ENCODE measurements at places on chromosomes 5 and 9.
A peak's percentile ranks its signal among the peaks of the same experiment; 100 is the strongest.

DNA sequence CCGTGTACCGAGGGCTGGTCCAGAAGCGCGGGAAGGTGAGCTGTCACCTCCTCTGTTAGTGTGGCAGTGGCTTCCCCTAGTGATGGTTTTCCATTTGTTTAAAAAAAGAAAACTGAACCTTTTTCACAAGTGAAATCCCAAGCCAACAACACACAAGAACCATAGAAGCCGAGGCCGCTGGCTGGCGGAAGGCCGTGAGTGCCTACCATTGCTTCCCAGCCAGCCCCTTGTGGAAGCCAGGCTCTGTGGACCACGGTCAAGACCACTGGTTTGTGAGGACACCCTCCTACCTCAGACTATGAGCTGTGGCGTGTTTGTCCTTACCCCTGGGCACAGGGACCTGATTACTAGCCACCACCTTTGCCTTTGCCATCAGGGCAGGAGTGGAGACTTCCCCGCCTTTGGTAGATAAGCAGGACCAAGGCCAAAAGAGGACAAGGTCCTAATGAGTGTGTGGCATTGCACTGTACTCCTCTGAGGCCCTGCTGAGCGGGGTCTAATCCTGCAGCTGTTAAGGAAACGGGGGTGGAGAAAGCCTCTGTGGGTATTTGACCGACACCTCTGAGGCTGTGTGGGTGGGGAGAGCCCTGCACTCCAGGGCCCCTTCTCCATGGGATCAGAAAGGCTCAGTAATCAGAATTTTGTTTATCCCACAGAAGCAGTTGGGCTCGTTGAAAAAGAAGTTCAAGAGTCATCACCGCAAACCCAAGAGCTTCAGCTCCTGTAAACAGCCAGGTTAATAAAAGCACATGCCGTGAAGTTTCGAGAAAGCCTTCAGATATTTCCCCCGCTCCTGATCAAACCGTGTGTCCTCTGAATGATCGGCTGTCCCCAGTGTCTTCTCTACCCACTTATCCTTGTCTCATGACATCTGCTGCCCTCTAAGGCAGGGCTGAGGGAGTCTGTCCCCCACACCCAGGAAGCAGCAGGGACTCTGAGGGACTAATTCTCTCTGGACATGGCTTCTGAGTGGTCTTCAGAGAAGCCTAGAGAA lies 4.3 kb downstream of the SURF2 start:
- no peak for DNase-seq

- no peak for DNase-seq
Measured at GRCh38 chr9:102974530-102974929, 20.6 kb upstream of the CYLC2 start.

- no peak for DNase-seq
Measured at GRCh38 chr9:35743452-35743851, 5.6 kb downstream of the GBA2 start.

- DNase-seq, result no peak
Measured at GRCh38 chr5:132708645-132709044, 28.7 kb downstream of the KIF3A start.

- DNase-seq, result no peak
Measured at GRCh38 chr9:3662671-3663070, 136.9 kb upstream of the RFX3 start.

DNA sequence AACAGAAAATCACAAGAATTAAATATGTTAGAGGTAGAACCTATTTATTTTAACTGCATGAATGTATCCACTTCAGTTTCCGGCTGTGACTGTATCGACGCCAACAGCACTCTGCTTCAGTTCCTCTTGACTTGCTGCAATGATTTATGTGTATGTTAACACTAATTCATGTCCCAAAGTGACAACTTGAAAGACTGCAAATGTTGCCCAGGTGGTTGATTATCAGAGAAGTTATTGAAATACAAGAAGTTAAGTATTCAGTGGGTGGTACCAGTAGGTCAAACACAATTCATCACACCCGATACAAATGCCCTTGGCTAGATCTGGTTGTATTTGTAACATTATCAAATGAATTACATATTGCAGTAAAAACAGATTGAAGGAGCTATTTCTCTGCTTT lies 622.7 kb upstream of the CDH18 start:
- DNase-seq, result no peak

DNA sequence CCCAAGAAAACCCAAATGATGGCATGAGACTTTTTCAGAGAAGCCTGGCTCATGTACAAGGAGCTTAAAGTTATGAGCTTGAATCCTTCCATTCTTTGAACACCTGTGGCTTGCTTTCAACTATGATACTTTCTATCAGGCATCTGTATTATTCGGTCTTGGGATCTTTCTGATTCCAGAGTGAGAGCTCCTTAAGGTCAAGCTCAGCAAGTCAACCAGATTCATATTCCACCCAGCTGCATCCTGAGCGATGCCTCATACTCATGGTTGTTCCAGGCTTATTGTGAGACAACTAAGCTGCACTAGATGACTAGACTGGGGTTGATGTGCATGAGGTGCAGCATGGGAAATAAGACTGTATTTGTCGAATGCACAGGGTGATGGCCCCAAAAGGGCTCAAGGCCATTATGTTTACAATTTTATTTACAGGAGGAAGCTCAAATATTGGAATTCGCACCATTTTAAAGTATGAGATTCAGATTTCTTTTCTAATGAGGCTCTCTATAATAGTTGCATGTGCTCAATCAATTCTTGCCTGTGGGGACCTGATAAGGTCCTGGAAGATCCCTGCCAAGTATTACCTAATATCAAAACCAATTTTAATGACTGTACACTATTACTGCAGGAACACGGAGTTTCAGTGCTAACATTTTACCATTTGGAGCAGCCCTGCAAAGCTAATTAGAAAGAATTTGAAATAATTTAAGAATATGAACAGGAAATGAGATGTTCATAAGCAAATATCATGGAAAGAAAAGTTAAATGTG lies 453.8 kb downstream of the SEMA5A start:
- DNase-seq, result no peak

- DNase-seq, result no peak
Measured at GRCh38 chr9:110356639-110357395, 19.2 kb upstream of the TXNDC8 start.

- DNase-seq, result no peak
Measured at GRCh38 chr5:95217881-95218280, 67.0 kb downstream of the MCTP1 start.

DNA sequence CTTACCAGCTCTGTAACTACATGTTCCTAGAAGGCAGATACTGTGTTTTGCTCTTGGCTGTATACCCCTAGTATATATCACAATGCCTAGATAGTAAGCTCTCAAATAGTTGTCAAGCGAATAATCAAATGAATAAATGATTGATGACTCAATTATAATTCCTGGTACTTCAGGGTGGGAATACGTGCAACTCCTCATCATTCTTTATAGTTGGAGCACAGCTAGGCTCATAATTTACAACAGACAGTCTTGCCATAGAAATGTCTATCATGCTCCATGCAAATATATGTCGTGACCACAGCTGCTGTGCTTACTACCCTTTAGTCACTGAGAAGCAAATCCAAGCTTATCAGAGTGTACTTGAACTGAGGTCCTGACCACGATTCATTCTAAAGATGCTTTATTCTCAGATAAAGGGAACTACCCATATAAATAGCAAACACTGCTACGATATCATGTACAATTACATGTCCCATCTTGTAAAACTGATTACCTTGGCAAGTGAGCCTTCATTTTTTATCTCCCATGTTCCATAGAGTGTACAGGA lies 52.1 kb downstream of the STRBP start:
- no peak for DNase-seq

DNA sequence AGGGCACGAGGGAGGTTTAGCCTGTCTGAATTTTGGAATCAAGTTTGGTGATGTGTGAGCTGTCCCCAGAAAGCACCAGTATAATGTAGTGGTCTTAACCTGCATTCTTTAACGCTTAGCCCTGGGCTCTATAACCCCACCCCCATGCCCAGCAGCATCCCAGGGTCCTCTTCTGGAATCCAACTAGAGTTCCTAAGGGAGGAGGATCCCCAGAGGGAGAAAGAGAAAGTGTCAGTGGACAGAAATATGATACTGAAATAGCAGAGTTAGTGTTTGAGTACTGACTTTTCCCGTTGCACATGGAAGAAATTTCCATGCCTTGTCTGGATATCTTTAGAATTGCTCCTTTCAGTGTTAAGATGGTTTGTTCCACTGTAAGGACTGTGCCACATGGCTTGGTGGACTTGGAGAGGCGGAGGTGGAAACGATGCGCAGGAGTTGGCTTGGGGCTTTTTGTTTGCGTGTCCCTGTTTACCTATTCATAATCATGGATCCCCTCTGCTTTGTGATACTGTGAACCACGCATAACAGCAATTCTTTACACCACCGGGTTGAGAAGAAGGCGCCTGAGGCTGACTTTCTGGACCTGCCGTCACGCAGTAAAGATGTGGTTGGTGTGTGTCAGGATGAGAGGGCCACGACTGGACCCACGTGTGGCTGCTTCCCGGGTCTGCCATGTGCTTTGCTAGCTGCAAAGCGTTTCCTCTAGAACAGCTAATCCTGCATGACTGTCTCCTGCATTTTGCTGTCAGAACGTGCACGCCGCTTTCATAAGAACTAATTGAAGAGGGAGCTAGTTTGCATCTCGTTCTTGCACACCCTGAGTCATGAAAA lies 142.3 kb downstream of the SMARCA2 start:
- peak; percentile 5 for DNase-seq

GRCh38 chr5:87398981-87399614 lies 13.6 kb downstream of the CCNH start:
- DNase-seq, result no peak

DNA sequence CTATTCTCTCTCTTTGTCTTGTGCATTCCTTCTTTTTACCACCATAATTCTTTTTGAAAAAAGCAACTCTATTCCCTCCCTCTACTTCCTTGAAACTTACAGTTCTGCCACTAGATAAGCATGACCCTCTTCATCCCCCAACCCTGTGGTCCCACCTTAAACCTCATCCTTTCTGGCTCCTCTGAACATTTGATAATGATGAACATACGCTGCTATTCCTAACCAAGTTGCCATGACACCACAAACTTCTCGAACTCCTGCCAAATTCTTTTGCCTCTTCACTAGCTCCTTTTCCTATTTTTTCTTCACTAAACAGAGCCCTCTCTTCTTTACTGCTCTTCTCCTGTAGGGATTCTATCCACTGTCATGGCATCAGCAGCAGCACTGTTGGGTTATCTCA lies 57.1 kb downstream of the MOCS2 start:
- DNase-seq, result no peak

DNA sequence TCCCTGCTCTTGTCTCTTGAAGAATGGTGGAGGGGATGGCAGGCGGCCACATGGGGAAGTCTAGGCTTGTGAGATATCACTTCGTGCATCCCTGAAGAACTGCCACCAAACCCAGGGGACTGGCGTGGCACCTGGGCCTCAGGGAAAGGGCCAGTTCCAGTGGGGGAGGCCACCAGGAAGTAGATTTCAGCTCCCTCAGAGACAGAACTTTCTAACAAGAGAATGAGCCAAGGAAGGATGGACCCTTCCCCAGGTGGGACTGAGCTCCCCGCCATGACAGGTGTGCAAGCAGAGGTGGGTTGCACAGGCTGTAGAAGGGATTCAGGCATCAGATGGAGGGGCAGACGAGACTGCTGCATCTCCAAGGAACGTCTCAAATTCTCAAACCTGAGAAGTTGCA lies 193.9 kb downstream of the GABBR2 start:
- DNase-seq, result no peak
